ENCODE measurements at places on chromosomes 2 and 18.

DNA sequence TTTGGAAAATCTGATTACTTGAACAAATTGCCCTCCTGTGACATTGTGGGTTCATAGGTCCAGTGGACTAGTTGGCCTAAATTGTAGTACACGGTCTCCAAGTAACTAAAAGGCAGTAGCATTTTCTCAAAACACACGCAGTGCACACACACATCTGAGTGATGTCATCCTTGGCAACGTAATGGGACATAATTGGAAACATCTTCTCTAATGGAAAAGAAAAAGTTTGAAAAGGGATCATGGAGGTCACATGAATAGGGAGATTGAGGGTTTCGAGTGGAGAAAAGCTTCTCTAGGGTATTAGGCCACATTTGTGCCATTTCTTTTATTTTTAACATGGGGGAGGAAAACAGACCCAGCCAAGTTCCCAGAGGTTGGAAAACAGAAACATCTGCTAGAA is 93.3 kb downstream of the MAP4K4 start:
- no peak for DNase-seq

DNA sequence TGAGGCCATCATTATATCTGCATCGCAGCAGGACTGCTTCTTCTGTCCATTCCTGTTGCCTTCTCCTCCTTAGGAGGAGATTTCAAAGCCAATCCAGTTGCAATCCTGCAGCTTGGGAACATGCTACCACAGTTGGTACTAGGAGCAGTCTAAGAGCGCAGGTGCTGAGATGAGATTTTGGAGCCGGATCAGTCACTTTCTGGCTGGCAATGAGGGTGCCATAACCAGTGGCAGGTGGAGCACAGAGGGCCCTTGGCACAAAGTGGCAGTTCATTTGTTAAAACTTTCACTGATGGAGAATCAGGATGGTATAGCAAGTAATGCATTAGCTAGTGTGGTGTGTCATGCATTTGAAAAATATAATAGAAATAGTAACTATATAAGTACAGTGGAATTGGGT is 173.7 kb upstream of the ATP5MC3 start:
- DNase-seq = no peak

DNA sequence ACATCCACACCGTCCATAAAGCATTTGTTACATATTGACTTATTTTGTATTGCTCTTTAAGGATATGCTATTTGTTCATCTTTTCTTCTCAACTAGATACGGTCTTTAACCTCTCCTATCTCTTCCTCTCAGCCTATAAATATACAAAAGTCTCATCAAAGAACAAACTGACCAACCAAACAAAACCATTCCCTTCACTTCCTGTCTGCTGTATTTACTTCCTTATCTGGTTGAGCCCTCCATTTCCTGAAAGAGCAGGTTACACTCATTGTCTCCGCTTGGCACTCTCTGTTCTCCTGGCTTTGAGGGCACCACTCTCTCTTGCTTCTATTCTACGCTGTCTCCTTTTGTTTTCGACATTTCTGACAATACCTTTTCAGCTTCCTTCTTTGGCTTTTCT is 431.9 kb upstream of the TCF4 start:
- no peak for DNase-seq

GRCh38 chr18:7896805-7897518 is 329.8 kb downstream of the PTPRM start:
- DNase-seq = no peak

DNA sequence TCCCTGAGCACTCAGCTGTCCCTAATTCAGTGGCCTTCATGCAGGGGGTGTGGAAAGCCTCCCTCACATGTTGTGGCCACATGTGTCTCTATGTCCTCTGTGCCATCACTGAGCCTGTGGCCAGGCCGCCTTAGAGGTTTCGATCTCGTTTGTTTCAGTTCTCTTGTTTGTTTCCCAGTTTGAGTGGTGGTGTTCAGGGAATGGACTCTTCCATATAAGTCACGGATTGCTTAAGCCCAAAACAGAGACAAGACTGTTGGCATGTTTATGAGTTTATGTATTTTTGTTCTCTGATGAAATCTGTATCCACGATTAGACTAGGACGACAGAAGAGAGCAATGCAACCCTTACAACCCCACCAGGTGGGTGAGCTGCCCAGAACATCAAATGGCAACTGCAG is 134.5 kb downstream of the CCBE1 start:
- DNase-seq = no peak

GRCh38 chr2:28419443-28420270 is 27.0 kb downstream of the FOSL2 start:
- no peak for DNase-seq

DNA sequence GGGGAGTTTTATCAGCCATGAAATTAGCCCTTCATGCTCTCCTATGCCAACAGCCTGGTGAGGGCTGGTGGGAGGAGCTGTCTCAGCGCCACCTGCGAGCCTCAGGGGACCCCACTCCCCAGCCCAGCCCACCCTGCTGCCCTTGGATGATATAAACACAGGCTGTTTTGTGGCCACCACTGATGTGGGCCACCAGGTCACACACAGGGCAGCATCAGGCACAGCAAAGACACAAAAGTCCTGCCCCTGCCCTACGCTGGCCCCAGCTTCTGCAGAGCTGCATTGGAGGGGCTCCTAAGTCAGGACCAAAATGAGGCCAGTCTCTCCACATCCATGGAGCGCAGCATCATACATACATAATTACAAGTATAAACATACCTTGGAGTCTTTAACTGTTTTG is 110.6 kb upstream of the TEX51 start:
- DNase-seq = no peak

GRCh38 chr2:84856787-84857186 is 24.1 kb downstream of the TRABD2A start:
- DNase-seq = no peak

- DNase-seq = no peak
These were observed 120.0 kb downstream of the DNAH6 start for GRCh38 chr2:84636080-84636971.

- DNase-seq = no peak
These were observed 83.9 kb downstream of the PDK1 start for GRCh38 chr2:172639823-172640222.

DNA sequence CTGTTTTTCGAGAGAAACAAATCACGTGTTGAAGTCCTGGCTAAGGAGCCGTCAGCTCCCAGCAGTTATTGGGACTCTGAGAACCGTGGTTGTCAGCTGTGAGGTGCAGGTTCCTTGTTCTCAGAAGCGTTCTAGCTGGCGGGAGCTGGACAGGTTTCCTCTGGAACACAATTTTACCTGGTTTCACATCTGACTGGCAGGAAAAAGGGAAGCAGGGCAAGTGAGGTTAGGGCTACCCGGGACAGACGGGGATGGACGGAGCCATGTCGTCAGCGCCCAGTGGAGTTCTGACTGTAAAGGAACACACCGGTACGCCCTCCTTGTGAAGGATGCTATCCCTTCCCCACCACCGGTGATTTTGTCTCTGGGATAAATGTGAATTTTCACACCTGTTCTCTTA is 26.1 kb downstream of the ITGB1BP1 start:
- DNase-seq = no peak

GRCh38 chr2:44838116-44838790 is 103.2 kb upstream of the SIX3 start:
- no peak for DNase-seq

- peak; percentile 31 for DNase-seq
These were observed 158.1 kb upstream of the ZNF521 start for GRCh38 chr18:25510096-25510495.

DNA sequence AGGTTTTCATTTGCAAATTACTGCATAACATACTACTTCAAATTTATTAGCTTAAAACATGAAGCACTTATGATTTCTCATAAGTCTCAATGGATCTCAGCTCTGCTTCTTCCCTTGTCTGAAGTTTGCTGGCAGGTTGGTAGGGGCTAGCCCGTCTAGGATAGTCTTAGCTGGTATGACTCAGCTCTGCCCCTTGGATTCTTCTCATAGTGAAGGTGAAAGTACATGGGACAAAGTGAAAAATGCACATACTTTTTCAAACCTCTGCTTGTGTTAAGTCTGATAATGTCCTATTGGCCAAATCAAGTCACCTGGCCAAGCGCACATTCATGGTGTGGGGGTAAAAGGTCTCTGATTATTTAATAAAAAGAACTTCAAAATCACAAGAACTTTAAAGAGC is 184.8 kb upstream of the VWC2L start:
- no peak for DNase-seq

GRCh38 chr2:182717816-182718215 is 1.8 kb downstream of the DNAJC10 start:
- peak; percentile 2 for DNase-seq

DNA sequence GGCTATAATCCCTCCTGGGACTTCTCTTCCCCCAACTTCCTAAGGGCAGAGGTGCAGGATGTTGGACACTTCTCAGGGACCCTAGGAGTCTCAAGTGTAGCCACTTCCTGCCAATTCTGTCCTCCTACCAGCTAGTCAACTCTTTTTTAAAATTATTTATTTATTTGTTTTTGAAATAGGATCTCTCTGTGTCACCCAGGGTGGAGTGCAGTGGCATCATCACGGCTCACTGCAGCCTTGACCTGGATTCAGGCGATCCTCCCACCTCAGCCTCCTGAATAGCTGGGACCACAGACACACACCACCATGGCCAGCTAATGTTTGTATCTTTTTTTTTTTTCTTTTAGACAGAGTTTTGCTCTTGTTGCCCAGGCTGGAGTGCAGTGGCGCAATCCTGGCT is 11.5 kb downstream of the SFTPB start:
- no peak for DNase-seq

- DNase-seq = no peak
These were observed 43.4 kb downstream of the CABLES1 start for GRCh38 chr18:23178661-23179081.

- DNase-seq = no peak
These were observed 33.6 kb downstream of the KIDINS220 start for GRCh38 chr2:8803658-8804379.

GRCh38 chr2:172806493-172806892 is 70.8 kb downstream of the RAPGEF4 start:
- DNase-seq = peak; percentile 60

- DNase-seq = no peak
These were observed 215.6 kb upstream of the SMAD7 start for GRCh38 chr18:49166327-49166726.

GRCh38 chr2:98461498-98462049 is 16.9 kb downstream of the INPP4A start:
- peak; percentile 70 for DNase-seq

DNA sequence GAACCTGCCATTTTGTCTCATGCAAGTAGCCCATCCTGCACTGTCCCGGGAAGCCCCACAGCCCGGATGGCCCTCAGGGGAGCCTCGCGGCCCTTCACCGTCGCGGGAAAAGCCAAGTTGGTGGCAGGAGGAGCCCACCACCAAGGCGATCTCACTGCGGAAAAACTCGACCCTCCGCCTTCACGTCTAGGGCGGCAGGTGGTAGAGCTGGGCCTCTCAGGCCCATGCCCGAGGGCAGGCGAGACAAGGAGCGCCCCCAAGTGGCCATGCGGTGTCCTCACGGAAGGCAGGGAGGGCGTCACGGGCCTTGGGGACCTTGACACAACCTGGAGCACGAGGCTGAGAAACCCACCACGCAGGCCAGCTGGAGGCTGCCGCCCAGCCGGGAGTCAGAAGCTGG is 34.8 kb upstream of the SKA1 start:
- no peak for DNase-seq

- no peak for DNase-seq
These were observed 2.3 kb downstream of the ATP6V1B1 start for GRCh38 chr2:70937866-70938585.

- no peak for DNase-seq
These were observed 9.7 kb upstream of the ECEL1 start for GRCh38 chr2:232497348-232497747.

DNA sequence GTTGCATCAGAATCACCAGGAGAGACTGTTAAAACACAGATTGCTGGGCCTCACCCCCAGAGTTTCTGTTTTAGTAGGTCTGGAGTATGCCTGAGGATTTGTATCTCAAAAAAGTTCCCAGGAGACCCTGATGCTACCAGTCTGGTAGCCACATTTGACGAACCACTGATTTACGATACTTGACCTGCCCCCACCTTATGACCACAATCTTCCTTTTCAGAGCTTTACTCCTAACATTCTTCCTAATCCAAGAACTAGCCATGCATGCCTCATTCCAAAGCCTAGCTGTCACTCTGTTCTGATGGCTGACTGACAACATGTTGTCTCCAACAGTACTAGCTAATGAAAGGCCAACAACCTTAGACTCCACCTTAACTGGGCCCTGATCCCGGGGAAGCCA is 191.4 kb downstream of the MBD2 start:
- DNase-seq = no peak

DNA sequence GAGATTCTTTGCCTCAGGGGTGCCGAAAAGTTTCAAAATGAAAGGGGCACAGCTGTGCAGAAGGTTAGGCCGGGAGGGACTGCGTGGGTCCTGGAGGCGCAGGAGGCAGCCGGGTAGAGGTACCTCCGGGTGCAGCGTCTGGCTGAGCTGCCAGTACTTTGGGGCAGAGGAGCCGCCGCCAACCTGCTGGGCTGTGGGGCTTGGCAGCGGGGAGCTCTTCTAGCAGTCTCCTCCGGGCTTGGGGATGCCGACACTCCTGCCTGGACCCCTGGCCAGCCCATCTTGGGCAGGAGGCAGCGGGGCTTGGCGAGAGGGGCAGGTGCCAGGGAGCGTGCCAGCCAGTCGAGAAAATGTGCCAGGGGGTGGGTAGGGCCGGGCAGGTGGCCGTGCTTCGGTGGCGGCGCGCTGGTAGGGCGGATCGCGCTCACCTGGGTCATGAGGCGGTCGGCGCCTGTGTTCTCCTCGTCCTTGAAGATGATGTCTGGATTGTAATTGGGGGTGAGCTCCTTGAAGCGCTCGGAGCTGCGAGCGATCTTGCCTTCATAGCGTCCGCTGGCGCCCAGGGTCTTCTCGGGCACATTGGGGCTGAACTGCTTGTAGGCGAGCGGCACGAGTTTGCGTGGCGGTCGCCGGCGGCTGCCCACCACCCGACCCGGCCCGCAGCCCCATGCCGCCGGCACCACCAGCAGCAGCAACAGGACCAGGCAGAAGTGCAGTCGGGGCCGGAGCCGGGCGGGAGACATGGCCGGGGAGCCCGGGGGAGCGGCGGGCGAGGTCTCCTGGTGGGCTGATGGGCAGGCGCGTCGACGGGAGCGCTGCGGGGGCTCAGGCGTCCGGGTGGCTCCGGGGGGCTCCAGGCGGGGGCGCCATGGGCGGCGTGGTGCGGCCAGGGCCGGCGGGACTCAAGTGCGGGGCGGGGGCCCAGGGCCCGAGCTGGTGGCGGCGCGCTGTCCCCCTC is 717 bp downstream of the IHH start:
- DNase-seq = no peak

- DNase-seq = no peak
These were observed 166.1 kb downstream of the CBLN2 start for GRCh38 chr18:72378016-72378415.

DNA sequence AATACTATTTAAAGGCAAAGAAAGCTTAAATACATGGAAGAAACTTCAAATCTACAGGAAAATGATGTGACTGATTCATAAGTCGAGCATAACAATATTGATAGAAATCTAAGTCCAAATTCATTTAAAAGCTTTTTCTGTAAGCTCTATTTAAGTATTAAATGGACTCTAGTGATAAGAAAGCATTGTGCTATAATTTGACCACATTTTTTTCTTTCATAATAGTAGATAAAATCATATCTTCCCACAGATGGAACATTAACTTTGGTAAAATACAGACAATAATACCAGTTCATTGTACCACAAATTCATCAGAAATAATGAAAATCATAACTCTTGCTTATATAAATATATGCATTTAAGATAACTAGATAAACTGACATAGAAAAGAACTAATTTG is 366.5 kb downstream of the GALNT13 start:
- no peak for DNase-seq
